GM18507 (cell line): ENCODE measurements at places on chromosomes 1 and 21.

- DNase-seq: no peak
These were observed at the start of gene SH2D1B for GRCh38 chr1:162412002-162412401. Gene SH2D1B, minus strand, starts transcription at chr1:162412136. Its CDS starts 120 bp downstream, at chr1:162412016.

DNA sequence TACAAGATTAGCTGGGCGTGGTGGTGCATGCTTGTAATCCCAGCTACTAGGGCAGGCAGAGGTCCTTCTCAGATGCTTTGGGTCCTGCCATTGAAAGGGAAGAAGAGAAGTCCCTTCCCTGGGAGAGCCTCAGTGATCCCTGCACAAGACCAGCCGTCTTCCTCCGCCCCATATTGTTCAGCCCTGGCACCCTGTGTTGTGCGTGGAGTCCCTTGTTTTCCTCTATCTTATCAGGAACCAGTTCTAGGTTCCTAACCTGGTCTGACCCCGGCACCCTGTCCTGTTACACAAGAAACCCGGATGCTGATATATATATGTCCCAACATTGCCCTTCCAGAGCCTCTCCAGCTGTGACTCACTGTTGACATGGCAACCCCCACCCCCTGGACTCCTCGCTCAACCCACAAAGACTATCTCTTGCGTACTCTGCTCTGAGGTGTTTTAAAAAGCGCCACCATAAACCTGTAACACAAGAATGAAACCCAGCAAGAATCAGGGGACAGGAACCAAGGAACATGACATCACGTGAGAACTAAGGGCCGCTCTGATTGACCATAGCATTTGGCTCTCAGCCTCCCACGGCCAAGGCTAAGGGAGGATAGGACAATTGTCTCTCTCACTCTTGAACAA, 4.8 kb downstream of the MX2 start:
- no peak for DNase-seq

DNA sequence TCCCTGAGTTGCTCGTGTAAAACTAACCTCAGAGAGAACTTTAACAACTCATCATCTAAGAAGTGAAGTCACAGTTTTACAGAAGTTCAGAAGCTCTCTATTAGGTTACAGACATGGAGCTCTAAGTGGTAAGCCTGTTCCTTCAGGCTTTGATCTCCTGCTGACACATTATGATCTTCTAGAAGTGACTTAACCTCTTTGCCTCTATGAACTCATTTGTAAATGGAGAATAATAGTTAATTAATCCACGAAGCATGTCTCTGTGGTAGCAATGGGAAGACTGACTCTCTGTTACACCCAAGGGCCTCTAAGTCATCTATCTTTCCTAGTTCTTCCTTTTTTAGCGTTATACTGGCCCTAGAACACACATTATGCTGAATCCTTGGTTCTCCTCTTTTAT, 157.9 kb upstream of the NRIP1 start:
- no peak for DNase-seq

DNA sequence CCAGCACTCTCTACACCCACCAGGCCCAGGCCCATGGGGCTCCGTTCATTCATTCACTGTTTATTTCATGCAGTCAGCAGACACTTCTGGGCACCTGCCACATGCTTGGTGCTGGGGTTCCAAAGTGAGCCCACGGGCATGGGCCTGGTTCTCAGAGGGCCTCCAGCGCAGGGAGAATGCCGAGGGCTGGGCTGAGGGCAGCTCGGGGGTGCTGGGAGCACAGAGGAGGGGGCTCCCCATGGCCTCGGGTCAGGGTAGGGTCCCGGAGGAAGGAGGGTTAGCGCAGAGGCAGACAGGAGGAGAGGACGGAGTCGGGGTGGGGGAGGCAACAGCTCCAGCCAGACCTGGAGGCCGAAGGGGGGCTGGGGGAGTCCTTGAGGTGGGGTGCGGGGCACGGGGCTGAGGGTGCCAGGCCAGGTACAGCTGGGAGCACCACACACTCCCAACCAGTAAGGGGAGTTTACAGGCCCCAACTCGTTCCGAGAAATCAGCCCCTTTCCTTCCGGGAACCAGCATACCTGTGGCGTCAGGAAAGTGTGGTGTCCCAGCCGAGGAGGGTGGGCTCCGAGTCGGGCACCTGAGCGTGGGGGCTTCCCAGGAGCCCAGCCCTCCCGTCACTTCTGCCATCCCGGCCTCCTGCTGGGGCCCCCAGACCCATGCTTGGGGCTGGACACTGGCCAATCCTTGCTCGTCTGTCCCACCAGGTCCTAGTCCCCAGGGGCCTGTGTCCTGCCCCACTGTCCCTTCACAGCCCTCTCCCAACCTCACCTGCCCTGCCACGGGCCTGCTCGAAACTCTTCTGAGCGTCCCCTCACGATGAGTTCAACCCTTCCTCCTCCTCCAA, 10.8 kb downstream of the ARHGEF16 start:
- no peak for DNase-seq

- DNase-seq: no peak
These were observed 539 bp downstream of the ANP32E start for GRCh38 chr1:150235294-150235851.

DNA sequence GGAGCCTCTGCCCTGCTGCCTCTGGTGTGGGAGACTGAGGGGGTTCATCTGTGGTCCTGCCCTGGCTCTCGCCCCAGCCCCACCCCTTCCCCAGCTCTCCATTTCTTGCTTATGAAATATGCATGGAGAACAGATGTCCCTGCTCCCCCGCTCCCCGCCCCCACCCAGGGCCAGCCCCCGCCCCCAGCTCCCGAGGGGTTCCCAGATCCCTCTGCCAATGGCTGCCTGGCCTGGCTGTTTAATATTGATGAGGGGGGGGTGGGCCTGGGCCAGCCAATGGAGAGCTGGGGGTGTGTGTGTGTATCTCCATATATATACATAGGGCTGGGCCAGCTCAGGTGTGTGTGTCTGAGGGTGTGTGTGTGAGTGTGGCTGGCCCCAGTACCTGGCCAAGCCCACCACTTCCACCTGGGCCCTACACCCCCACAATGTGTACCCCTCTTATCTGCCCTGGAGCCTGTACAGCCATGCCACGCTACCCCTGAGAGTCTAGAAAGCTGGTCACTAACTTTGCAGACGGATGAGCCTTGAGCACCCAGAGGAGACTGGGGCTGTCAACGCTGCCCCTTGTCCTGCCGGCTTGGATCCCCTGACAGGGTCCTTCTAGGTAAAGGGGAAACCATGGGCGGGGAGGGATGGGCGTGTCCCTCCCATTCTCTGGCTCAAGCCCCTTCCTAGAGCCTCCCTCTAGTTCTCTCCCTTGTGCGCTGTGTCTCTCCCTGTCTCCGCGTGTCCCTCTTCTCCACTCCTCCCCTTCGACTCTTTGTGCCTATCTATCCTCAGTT, at the start of gene NHLH1:
Gene NHLH1 (plus strand): TSS at position 341 of the 785 bp plus-strand sequence. CDS start 3,661 bp downstream, outside the sequence.
- DNase-seq: no peak

DNA sequence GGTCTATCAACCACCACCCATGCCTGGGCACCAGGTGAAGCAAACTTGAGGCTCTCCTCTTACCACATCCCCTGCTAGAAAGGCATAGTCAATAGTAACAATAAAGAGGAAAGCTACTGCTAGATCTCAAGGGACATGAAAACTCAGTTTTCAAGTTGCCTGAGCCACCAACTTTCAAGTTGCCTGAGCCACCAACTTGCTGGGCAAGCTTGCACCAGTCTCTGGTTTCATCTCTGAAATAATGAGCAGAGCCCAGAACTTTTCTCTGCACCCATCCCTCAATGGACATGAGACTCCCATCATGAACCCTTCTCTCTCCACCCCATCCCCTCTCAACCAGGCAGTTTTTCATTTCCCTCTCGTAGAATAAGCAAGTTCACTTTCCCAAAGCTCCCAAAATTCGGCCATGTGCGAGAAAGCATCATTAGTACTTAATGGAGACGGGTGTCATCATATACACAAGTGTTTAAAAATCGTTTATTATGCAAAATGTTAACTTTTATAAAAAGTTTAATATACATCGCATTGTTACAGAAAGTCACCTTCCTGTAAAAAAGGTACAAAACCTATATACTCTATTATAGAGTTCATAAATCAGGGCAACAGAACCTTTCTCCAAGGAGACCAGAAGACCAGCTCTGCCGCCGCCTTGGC, 1.7 kb downstream of the ID3 start:
- DNase-seq: no peak

DNA sequence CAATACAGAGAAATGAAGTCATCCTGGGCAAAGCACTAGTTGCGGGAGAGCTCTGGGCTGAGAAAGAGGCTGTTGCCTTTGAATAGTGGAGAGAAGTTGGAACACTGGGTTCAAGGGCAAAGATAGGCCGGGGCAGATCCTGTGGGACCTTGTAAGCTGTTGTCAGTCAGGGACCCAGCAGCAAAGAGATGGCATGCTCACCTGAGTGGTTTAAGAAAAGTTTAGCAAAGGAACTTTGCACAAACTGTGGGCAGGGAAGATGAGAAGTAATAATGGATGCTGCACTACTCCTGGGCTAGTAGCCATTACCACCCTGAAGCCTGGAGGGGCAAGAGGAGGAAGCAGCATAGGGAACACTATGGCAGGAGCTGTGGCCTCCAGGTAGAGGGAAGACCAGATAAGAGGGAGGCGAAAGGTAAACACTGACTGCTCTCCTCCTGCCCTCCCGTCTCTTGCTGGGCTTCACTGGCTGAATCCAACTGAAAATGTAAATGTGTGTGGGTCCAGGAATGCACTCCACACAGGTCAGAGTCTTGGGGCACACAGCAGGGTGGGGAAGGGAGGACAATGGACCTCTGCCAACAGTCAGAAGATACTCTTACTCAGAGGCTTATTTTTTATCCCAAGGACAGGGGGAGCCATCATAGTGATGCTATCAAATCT, 129.2 kb downstream of the PLPP3 start:
- DNase-seq: no peak

DNA sequence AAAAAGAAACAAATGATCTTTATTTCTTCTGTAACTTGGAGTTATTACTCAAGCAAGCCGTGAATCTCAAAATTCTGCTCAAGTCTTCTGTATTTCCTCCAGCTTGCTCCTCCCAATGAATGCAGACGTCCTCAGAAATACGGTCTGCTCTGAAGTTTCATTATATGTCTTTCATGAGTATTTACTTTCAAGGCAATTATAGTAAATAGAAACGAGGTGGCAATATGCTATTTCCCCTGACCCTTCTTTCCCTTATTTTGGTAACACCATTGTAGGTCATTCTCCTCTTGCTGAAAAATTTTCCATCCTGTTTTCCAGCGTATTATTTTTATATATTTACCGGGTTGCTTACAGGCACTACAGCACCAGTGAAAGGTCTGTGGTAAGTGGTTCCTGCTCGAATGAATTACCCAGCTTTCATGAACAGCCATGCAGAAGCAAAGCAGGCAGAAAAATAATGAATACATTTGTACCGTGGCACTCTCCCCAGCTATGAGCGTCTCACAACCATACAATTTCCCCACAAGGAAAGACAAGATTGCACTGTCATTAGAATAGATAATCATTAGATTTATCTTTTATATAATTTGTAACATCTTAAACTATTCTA, 350.9 kb upstream of the PKN2 start:
- no peak for DNase-seq

DNA sequence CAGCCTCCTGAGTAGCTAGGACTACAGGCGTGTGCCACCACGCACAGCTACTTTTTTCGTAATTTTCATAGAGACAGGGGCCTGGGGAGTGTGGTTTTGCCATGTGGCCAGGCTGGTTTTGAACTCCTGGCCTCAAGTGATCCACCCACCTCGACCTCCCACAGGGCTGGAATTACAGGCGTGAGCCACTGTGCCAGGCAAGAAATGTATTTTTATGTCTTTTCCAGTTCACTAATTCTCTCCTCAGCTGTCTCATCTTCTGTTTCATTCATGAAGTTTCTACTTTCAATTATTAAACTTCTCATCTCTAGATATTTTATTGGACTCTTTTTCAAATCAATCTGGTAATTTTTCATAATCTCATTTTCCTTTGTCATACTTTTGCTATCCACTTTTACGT, 72.1 kb upstream of the DISP3 start:
- no peak for DNase-seq

GRCh38 chr1:223248001-223248769, 105.1 kb upstream of the TLR5 start:
- no peak for DNase-seq
